ENCODE measurements at places on chromosomes 2 and 18.

DNA sequence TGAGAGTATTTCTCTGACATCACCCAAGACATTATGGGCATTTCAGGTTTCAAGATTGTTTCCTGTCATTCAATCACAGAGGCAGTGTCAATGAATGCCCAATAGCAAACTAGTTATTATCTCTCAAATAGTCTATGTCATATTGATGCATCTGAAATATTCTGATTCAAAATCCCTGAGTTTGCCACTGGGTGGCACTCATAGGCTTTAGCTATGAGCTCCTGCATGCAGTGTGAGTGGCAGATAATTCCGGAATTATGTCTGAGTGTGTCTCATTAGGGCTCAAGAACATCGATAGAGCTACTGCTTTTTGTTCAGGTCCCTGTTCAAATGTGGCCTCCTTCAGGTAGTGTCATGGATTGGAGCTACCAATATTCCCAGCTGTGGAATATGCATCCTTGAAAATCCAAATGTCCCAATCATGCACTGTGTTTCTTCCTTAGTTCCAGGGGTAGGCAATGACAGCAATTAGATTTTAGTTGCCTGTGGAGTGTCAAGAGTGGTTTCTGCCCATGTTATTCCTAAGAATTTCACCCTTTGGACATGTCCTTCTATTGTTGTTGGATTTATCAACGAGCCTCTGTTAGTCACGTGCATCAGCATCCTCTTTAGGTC, 7.8 kb upstream of the OR6B3 start:
- peak; percentile 52 for DNase-seq

DNA sequence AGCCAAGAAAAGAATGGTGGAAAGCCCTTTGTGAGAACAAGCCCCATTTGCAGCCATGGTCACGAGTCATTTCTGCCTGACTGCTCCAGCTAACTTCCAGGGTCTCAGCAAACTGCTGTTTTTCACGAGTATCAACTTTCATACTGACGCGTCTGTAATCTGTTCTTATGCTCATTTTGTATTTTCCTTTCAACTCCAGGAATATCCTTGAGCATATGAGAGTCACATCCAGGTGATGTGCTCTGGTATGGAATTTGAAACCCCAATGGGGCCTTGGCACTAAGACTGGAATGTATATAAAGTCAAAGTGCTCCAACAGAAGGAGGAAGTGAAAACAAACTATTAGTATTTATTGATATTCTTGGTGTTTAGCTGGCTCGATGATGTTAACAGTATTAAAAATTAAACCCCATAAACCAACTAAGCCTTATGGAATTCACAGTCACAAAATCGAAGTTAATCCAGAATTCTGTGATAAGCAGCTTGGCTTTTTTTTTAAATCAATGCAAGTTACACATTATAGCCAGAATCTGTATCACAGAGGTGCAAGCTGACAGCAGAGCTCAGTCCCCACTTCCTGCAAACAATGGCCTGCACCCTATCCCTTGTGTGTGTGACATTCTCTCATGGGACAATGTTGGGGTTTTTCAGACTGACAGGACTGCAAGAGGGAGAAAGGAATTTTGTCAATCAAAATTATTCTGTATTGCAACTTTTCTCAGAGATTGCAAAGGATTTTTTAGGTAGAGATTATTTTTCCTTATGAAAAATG, 26.1 kb downstream of the SLC14A1 start:
- DNase-seq = peak; percentile 28

DNA sequence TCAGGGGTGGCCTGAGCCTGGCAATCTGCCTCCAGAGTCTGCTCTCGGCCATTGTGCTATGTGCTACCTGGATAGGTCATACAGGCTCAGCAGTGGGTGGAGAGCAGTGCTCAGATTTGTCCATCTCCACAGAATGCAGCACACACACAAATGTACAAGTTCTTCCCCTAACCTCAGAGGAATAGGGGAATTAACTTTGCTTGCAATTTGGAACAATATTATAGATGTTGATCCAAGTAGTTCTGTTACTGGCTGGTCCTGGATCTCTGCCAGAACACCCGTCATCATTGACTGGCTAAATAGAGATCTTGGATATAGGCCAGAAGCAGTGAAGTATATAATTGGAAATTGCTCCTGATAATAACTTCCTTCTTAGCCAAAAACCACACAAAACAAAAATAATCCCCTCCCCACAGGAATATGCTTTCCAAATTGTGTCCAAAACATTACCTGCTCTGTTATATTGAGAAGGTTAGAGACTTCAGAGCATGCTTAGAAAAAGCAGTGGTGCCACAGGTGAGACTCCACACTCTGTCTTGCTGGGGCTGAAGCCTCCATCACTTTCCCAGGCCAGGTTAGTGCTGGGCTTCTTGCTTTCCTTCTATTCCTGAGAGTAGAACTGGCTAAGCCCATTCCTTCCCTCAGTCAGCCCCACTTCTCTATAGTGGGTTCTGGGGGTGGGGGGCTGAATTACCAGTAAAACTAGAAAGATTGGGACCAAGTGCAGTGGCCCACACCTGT, 38.8 kb downstream of the NCAPH start:
- peak; percentile 65 for DNase-seq

- no peak for DNase-seq
Observed at GRCh38 chr18:65735155-65735554, 15.7 kb upstream of the CDH7 start.

- peak; percentile 88 for DNase-seq
Observed at GRCh38 chr2:164599954-164600589, 21.2 kb downstream of the GRB14 start.

DNA sequence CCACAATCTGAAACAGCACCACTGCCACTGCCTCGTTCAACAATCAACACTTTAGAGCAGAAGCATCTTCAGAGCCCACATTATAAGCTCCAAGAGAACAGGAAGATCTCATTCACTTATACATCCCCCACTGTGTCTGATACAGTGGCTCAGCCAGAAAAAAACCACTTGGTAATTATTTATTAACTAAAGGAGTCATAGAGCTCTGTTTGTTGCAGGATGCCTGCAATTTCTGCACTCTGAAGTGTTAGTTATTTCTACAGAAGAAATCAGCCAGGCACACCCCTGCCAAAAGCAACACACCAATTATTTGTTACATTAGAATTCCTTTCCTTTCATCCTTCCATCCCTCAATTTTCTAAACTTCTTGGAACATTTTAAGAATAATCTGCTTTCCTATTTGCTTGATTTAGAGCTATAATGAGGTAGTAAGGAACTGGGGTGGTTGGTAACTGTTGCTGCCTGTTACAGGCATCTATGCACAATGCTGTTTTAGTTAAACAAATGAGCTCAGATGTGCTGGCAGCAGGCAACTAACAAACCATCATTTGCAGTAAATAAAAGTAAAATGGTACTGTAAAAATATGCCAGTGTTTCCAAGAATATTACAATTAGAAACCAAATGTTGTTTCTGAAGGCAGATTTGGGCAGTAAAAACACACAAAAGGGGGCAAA, 59.9 kb downstream of the DYM start:
- peak; percentile 93 for DNase-seq

- peak; percentile 96 for DNase-seq
Observed at GRCh38 chr2:218733171-218734021, 22.8 kb downstream of the TTLL4 start.

DNA sequence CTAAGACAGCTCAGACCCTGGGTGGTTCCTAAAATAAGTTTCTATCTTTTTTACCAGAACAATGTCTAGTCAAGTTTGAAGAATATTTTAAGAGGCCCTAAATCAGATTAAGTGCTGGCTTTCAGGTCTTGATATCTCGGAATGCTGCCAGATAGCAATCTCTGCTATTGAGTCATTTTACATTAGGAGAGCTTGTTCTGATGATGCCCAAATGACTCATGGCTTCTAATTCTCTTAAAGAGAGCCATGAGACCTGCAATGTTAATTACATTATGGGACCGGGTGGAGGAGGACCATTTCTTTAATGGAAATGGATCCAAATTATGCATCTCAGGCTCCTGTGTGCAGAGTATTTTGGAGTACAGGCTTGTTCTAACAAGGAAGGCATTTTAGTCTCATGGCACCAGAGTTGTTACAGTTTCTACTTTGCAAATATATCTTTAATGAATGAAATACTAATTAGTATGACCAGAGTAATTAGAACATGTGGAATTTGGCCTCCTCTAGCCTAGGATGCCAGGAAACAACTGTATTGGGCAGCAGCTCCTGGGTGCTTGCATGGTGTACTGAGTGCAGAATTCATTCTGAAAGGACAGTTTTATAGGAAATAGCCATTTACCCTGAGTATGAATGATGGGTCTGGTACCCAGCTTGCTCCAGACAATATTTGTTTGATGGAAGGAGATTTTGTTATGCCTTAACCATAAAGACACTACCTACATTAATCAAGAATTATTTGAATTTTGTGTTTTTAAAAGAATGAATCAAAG, 94.0 kb upstream of the SULT1C3 start:
- peak; percentile 36 for DNase-seq

DNA sequence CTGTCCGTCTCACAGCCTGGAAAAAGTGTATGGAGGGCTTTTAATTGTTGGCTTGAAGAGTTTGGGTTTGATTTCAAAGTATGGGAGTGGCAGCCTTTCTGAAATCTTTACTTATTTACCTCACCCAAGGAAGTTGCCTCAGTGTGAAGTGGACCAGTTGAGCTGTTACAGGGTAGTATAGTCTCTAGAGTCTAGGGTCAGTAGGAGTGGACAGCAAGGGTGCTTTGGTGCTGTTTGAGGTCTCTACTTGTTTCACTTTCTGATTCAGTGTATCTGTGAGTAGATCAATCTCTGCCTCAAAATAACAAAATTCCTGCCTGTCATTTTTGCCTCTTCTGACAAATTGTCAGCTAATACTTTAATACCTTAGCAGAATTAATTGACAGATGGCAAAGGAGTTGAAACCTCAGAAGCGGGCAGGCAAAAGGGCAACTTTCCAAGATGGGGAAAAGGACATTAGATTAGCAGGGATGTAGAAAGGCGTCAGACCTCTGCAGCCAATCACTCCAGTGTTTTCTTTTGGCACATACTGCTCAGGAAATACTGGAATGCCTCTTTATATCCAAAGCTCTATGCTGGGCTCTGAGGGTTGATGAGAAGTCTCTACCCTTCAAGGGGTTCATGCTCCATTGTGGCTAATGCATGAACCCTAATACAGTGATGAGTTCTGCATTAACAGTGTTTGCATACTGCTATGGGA, 5.9 kb downstream of the RIOK3 start:
- DNase-seq = no peak

DNA sequence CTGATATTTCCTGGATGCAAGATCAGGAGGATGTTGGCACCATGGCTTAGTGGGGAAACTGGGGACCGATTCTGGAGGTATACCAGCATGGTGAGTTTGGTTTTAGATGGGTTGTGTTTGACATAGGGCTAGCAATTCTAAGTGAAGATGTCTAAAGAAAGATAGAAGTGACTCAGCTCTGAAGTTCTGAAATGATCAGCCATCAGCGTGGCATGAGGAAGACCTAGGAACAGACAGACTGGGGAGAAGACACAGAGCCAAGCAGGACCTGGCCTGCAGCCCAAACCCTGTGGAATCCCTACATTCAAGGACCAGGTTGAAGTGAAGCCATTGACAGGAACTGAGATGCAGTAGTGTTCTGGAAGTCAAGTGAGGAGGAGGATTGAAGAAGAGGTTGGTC, 39.8 kb downstream of the HRH4 start:
- no peak for DNase-seq

DNA sequence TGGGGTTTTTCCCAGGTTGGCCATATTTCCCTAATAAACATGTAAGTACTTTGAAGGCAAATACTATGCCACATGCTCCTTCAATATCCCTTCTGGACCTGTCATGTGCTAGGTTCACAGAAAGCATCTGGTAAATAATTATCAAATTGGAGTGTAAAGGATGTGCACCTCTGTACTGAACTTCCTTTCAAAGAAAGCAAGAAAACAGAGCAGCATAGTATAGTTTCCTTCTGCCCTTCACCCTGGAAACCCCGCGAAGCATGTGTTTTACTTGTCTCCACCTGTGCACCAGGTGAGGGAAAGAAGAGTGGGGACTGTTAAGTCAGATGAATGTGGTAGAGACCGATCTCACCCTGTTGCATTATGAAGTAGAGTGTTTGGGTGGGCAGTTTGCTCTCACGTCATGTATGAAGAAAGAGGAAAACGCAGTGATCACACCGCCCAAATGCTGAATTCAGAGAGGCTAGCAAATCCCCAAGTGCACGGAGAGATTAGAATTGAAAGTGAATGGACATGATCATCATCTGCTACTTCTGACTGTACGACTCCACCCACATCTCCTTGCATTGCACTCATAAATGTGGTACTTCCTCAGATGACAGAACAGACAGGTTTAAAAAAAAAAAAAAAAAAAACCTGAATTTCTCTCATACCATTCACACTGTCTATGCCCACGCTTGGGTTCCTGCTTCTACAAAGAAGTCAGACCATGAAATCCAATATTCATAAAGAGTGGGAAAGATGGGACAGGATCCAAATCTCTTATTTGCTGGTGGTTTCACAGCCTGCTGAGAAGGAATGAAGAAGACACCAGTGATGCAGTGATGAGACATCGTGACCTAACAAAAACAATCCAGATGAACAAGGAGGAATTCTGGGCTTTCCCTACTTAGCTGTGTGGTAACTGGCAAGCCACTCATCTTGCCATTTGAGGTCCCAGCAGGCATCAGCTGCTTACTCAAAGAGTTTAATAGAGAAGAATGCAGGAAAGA, 448.6 kb downstream of the BCL11A start:
- DNase-seq = no peak

DNA sequence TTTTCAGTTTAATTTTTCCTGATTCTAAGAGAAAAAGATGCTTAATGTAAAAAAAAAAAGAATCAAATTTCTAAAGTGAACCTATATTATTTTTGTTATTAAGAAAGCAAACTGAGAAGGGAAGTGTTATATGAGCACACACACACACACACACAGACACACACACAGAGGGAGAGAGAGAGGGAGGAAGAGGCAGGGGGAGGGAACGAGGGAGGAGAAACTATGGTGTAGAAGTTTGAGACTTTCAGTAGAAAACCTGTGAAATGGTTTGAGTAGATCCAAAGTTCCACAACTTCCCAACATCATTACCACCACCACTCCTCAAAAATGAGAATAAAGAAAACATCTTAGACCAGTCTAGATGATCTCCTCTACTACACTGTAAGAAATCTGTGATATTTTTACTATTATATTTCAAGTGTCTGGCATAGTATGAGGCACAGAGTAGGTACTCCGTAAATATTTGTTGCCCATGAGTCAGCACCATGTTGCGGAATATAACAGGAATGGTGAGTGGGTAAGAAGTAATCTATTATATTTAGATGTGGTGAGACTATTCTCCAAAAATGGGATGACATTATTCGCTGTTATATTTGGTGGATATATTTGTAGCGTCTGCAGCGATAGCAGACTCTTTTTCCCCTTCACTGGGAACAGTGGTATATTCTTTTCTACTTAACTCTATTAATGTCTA, 149.4 kb upstream of the DNMT3A start:
- DNase-seq = no peak

- peak; percentile 69 for DNase-seq
Observed at GRCh38 chr2:135701442-135701841, 40.2 kb upstream of the UBXN4 start.

- DNase-seq = peak; percentile 69
Observed at GRCh38 chr2:74835831-74836674, 2.1 kb downstream of the HK2 start.

All from renal cortical epithelial cell (primary cell).